ENCODE measurements at places on chromosomes 3 and 15.
A peak's percentile ranks its signal among the peaks of the same experiment; 100 is the strongest.

GRCh38 chr3:134799393-134799792, 4.3 kb downstream of the EPHB1 start:
- no peak for DNase-seq

DNA sequence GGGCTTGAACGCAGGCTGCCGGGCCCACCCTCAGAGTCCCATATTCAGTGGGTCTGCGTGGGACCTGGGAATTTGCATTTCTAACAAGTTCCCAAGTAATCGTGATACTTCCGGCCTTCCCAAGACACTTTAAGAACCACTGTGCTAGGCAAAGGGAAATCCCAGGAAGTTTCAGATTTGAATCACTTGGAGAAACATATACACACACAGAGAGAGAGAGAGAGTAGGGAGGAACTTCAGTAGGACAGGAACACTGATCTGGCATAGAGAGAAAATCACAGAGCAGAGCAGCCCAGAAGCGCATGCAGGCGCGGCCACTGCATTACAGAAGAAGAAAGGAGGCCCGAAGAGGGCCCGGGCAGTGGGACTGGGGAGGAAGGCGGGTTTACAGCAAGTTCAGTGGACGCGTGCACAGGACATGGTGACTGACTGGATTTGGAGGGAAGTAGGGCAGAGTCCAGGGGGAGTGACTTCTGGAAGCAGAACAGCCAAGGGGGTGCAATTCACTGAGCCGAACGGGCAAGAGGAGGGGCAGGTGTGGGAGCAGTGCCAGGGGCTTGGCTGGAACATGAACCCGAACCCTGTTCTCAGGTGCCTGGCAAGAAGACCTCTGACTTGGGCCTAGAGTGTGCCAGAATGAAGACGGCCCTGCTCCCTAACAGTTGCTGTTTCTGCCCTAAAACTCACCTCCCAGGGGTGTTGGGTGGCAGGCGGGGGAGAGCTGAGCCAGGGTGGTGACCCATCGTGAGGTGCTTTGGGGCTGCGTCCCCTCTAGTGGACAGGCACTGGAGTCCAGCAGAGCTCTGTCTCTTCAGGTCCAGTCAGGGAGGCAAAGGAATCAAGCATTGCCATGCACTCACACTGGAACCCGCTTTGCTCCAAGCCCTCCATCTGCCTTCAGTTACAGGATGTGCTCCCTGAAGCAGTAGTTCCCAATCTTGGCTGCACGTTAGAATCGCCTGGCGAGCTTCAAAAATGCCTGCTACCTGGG, 101.3 kb upstream of the HES1 start:
- no peak for DNase-seq

GRCh38 chr3:169348929-169349621, 314.4 kb downstream of the MECOM start:
- no peak for DNase-seq

- no peak for DNase-seq
Measured at GRCh38 chr3:132661101-132661500, 972 bp downstream of the UBA5 start.

DNA sequence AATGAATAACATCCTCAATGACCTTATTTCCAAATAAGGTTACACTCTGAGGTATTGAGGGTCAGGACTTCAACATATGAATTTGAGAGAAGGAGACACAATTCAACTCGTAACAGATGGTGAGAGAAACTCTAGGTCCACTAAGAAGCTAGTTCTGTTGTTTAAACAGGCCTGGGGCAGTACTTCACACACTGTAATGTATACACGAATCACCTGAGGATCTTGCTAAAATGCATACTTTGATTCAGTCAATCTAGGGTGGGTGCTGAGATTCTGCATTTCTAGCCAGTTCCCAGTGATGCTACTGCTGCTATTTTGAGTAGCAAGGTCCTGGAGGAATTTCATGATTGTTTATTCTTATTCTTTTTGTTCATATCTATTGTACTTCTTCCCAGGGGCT, 186.8 kb downstream of the SATB1 start:
- DNase-seq = no peak

DNA sequence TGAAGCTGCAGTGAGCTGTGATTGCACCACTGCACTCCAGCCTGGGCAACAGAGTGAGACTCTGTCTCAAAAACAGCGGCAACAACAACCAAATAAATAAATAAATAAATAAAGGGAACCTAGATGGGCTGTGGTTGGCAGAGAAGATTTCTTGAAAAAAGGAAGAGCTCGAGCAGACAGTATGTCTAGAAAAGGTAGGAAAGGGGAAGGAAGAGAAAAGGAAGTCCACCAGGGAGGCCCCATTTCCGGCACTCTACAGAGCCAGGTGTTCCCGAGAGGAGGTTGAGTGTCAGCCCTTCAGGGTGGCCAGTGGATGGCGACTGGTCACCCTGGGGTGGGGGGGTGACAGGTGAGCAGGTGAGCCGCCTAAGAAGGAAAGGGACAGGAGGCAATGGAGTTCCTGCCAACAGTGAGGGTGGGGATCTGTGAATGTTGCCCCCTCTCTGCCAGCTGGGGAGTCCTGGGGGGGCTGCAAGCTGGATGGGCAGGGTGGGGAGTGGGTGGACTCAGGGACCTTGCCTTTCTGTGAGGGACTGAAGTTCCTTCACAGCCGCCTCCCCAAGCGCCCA, 14.8 kb downstream of the PAQR5 start:
- no peak for DNase-seq

GRCh38 chr3:146024260-146024659, 136.7 kb downstream of the PLOD2 start:
- no peak for DNase-seq

DNA sequence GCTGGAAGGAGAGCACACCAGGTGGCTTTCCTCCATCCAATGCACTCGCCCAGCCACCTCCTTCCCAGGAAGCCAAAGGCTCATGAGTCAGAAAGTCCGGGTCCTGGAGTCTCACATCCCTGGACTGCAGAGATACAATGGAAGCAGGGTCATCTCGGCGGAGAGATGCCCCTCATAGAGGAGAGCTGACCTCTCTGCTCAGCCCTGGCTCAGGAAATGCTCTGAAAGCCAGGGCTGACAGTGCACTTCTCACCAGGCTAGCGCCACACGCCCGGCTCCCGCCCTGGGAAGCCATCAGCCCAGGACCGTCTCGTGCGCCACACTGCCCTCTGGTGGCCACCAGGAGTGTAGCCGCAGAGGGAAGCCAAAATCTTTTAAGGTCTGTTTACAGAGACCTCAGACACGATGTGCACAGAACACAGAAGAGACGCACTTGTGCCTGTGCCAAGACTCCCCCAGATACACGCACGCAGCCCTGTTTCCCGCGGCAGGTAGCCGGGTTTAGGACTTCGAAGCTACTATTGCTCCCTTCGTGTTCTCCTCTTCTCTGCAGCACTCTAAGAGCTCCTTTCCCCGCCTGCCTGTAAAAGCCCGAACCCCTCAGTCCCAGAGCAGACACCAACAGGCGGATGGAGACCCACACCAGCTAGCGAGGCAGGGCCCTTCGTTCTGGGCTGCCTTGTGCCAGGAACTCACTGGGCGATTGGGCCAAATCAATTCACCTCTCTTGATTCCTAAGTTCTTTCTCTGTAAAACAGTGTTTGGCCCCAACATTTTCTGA, 9.7 kb downstream of the NTRK3 start:
- DNase-seq = peak; percentile 96

- no peak for DNase-seq
Measured at GRCh38 chr3:43399034-43399433, 112.7 kb downstream of the SNRK start.

DNA sequence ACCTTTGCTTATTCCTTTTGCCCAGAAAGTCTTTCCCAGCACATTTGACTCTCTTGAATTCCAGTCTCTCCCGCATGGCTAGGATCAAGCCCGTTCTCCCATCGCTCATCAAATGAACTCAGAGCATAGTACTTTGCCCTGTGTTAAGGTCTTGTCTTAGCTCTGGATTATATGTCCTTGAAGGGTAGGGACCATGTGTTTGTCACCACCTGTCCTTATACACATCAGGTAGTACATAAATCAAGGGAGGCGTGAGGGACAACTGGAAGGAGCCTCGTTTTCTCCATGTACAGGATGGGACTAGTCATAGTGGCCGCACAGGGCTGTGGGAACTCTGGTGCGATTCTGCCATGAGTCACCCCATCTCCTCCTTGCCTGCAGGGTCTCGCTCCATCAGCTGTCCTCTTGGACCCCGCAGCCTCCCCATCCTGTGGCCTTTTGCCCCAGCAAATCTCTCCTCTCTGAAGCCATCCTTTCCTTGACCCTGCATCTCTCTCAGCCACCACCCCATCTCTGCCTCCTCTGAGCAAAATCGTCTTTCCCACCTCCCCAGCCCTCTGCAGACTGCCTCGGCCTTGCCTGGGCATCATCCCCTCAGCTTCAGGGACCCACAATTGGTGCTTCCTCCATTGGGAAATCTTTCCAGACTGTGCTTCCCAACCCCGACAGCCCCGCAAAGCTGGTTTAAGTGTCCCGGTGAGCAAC, 33.4 kb upstream of the RAB6B start:
- DNase-seq = no peak

- no peak for DNase-seq
Measured at GRCh38 chr3:86251781-86252180, 739.2 kb downstream of the VGLL3 start.

- DNase-seq = no peak
Measured at GRCh38 chr3:14478956-14479550, 61.1 kb downstream of the GRIP2 start.

DNA sequence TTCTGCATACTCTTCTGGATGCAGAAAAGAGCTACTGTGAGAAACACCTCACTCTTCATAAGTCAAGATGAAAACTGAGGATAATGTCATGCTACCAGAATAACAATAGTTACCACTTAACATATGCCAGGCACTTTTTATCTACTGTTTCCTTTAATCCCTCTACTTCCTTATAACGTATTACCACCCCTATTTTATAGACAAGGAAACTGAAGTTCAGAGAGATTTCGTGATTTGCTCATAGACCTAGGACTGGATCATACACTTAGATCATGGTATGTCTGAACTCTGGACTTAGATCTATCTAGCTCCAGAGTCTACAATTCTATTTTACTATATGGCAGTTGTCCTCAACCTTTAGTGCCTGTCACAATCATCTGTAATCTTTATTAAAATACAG, 155.7 kb upstream of the TSPAN3 start:
- no peak for DNase-seq

DNA sequence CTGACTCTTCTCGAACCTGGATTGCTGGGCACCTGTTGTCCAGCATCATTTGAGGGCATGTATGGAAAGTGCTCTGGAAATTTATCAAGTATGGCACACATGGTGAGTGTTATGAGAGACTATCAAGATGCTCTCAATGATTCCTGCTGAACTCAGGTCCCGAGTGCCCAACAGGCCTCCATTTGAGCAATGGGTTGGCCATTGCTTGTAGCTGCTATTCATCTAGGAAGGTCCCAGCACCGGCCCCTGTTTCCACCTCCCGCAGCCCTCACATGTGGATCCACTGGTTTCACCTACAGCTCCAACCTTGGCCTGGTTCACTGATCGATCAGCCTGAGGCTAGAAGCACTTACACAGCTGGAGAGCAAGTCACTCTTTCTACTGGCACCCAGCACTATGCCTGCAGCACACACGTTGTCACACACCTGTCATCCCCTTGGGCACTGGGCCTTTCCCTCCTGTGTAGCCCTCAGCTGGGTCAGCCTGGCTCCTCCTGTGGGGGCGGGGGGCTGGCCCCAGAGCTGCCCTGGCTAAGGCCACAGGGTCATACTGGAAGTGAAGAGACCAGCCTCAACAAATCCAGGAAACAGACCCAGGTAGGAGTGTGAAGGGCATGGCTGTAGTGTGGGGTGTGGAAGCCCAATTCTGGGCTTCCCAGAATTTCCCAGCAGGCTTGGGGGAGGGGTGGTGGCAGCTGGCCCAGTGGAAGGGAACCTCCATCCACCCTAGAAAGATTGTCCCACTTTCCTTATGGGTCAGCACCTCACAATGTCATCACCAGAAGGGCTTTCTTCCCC, 41.7 kb upstream of the SMAD3 start:
- no peak for DNase-seq

DNA sequence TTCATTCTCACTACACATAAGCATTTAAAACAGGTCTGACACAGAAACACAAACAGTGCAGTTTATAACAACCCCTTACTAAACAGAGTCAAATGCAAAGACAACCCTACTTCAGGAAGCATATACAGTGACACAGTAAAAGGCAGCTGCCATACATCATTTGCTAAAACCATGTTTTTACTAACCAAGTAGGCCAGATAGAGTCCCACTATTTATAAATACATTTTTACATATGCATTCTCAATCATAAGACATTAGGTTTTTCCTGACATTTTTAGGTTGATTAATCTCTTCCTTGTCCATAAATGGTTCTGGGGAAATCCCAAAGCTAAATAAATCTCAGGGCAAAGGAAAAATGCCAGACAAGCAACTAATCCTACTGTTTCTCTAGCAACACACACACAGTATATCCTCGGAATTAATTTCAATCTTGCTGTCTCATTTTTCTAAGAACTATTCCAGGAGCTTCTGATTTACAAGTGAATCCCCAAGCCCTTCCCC, 39.0 kb downstream of the CHAC1 start:
- DNase-seq = no peak

DNA sequence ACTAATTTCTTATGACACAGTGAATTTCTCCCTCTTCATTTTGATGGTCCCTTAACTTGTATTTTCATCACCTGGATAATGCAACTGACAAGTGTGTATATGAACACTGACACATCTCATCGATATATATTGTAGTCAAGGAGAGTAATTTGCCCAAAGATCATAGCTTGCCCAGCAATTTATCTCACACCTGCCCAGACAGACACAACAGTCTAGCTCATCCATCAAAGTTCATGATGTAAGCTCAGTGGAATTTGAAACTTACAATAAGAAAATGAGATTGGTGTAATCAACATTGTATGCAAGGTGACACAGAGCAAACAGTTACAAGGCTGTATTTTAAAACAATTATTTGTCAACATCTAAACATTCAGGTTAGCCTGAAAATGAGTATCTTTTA, 805.8 kb downstream of the NAALADL2 start:
- DNase-seq = no peak

DNA sequence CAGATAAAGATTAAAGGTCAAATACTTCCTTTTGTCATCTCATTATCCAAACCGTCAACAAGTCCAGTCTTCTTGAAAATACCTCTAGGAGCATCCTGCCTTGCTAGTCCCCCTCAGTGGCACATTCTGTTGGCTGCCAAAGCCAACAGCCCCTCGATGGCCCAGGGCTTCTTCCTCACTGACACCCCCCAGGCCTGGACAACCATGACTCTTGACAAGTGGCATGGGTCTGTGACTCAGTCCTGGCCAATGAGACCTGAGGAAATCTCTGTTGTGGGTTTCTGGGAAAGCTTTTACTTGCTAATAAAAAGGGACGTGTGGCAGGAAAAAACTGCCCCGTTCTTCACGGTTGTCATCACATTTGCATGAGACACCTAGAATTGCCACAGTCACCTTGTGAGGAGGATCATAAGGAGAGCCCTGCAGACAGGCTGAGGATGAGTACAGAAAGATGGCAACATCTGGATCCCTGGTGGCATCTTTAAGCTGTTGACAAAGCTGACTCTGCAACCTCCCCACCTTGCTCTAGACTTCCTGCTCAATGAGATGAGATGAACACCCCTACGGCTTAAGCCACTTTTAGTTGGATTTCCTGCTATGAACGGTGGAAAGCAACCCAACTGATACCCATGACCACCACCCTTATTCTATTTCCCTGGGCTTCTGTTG, 81.5 kb downstream of the OXNAD1 start:
- DNase-seq = no peak

- DNase-seq = peak; percentile 33
Measured at GRCh38 chr3:25427942-25428788, at the start of gene RARB. Gene RARB (plus strand): TSS chr3:25428263. CDS start chr3:25428732, 469 bp downstream.

- DNase-seq = no peak
Measured at GRCh38 chr15:59258317-59258716, 51.7 kb downstream of the LDHAL6B start.
